ENCODE measurements at places on chromosomes 11 and 22.
A peak's percentile ranks its signal among the peaks of the same experiment; 100 is the strongest.

DNA sequence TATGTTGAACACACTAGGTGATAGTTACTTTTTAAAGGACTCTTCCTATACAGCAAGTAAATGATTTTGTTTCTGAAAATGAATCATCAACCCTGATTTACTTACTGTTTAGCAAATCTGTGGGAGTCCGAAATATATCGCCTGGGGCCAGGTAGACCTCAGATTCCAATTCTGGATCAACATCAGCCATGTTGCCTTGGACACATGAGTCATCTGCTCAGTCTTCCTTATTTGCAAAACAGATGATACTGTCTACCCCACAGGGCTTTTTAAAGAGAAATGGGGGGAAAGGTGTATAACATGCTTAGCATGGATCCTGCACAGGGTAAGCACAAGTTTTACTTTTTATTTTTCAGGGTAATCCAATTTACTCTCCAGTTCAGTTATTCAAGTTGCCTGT lies 324.2 kb downstream of the TENM4 start:
- H3K4me3 ChIP-seq: no peak overlapping the region
- H3K36me3 ChIP-seq: peaks cover 16% of the 10 kb centered on the region
- H3K27ac ChIP-seq: no peak overlapping the region

DNA sequence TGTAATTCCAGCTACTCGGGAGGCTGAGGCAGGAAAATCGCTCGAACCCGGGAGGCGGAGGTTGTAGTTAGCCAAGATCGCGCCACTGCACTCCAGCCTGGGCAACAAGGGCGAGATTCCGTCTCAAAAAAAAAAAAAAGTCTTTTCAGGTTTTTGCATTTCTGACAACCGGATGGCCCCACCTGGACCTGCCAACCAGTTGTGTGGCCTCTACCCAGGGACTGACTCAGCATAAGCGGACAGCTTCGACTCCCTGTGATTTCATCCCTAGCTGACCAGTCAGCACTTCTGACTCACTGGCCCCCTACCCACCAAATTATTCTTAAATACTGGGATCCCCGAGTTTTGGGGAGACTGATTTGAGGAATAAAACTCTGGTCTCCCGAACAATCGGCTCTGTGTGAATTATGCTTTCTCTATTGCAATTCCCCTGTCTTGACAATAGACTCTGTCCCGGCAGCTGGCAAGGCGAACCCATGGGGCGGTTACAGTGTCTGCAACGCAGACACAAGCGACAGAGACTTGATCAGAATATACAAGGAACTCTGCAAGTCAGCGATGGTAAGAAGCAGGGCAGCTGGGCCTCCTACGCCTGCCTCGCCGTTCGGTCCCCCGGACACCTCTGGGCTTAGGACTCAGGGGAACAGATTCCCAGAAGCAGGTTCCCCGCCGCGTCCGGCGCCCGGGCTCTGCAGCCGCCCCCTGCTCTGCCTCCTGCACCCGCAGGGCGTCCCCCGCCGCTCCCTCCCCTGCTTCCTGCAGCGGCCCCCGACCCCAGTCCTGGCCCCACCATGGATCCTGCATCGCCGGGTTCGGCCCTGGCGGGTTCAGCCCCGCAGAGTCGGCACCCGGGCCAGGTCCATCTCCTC lies 741 bp upstream of the TALDO1 start:
- H3K4me3 ChIP-seq: peak overlapping the region; percentile 94
- peak overlapping the region; percentile 96 for H3K27ac ChIP-seq
- H3K27me3 ChIP-seq: no peaks in the 10 kb centered on the region
- H3K36me3 ChIP-seq: no peaks in the 10 kb centered on the region
- peaks cover 16% of the 10 kb centered on the region for H3K4me1 ChIP-seq
- DNase-seq: no peak

DNA sequence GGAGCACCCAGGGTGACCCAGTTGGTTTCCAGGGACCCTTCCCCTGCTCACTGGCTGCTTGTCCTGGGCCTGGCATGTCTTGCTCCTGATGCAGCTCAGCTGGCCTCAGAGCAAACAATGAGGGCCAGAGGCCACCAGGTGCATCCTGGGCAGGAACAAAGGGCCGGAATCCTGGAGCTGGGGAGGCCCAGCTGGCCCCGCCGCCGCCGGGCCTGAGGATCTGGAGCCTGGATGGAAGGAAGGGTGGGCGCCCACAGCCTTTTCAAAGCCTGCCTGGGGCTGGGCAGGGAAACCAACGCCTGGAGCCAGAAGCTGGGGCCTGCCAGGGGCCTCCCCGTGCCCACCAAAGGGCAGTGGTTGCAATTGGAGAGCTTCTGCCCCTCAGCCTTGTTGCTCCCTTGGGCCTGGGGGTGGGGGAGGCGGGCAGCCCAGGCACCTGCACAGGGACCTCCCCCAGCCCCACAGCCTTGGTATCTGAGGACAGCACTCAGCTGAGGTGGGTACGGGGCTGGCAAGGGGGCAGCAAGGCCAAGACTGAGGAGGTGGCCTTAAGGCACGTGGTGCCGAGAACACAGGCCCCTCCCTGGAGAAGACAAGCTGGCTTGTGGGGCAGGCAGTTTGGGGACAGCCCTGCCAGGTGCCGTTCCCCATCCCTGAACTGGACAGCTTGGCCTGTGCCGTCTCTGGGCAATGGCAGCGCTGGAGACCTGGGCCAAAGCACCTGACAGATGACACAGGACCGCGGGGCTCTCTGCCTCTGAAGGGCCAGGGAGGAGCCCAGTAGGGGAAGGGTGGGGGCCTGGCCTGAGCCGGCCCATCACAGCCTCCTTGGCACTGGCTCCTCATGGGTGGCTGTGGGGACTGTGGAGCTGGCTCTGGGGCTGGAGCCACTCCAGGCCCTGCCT lies 7.1 kb upstream of the ADORA2A start:
- DNase-seq: no peak
- no peak overlapping the region for H3K27ac ChIP-seq
- H3K36me3 ChIP-seq: no peaks in the 10 kb centered on the region
- H3K4me1 ChIP-seq: peaks cover 3% of the 10 kb centered on the region

GRCh38 chr11:23570828-23571227 lies 710.6 kb upstream of the CCDC179 start:
- no peaks in the 10 kb centered on the region for H3K27me3 ChIP-seq
- no peaks in the 10 kb centered on the region for H3K4me1 ChIP-seq
- no peak overlapping the region for H3K27ac ChIP-seq
- no peak overlapping the region for H3K4me3 ChIP-seq

DNA sequence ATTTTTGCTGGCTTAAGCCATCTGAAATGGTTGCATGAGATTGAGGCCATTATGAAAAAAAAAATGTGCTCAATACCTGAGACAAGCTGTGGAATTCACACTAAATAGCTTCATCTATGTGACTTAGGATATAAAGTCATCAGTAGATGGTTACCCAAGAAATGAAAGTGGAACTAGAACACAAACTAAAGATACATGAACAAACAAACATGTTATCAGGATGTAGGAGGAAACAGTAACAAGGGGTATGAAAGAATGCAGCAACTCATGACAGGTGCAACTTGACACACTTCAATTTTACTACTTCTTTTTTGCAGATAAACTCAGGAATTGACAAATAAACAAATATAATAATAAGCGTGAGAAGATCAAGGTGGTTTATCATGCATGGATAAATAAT lies 155.0 kb downstream of the WT1 start:
- peaks cover 2% of the 10 kb centered on the region for H3K27me3 ChIP-seq
- H3K27ac ChIP-seq: no peak overlapping the region
- H3K4me3 ChIP-seq: no peak overlapping the region
- H3K4me1 ChIP-seq: no peaks in the 10 kb centered on the region
- no peak for DNase-seq
